T-helper 17 cell (primary cell): ENCODE measurements at places on chromosomes 4 and X. TPM values are rescaled to one million over a fixed set of nuclear protein-coding genes. Genes with fewer than 3 reads are reported as not detected.
A peak's percentile ranks its signal among the peaks of the same experiment; 100 is the strongest.

DNA sequence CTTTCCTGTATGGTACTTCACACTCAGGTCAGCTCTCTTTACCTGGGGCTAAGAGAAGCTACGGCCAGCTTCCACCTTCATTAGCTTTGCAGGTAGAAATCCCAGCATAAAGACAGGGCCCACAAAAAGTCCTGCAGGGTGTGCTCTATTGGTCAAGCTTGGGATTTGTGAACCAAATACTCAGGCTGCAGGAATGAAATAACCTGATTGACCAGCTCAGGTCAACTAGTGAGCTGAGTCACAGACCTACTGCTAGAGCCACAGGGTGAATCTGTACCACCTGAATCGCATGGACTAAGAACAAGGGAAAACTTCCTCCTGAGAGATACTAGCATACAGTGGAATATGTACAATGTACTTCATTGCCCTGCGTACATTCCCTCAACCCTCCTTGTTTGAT lies 172.2 kb downstream of the HHIP start:
- no peak overlapping the region for H3K4me3 ChIP-seq
- DNase-seq: no peak
- no peak overlapping the region for H3K27ac ChIP-seq
- H3K36me3 ChIP-seq: no peaks in the 10 kb centered on the region
- H3K27me3 ChIP-seq: no peaks in the 10 kb centered on the region

GRCh38 chr4:100555611-100556337 lies 38.0 kb upstream of the EMCN start:
- no peak for DNase-seq
- H3K4me3 ChIP-seq: no peak overlapping the region
- H3K36me3 ChIP-seq: peaks cover 4% of the 10 kb centered on the region
- H3K27ac ChIP-seq: no peak overlapping the region

DNA sequence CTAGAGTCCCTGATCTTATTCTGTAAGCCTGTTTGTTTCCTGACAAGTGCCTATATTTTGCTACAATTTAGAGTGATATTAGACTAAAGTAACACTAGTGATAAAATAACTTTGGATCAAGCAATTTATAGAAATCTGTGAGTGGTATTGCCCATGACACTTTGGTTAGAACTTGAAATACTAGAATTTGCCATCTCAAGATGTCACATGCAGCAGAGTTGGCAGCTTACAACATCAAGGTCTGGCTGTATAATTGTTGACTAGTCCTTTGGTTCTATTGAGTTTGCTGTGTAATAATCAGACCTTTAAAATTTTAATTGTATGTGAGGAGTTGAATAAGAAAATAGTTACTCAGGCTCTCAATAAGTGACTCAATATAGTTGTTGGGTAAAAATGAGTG lies 167.1 kb downstream of the RAPGEF2 start:
- H3K27me3 ChIP-seq: no peaks in the 10 kb centered on the region
- DNase-seq: no peak
- H3K4me1 ChIP-seq: peaks cover 21% of the 10 kb centered on the region
- H3K36me3 ChIP-seq: peaks cover 6% of the 10 kb centered on the region

DNA sequence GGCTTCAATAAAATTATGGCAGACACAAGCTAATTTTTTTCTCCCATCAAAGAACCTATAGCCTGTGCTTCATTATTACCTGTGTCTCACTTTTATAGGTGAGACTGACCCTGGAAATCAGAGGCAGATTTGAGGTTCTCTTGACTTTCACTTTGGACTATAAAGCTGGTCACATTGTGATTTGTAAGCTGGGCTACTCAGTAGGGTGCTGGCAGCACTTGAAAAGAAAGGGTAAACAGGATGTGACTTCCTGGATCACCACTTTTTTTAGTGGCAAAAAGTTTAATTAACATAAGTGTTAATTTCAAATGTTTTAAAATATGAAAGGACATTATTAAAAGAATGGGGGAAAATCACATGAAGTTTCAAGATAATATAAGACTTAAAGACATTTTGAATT lies 50.6 kb upstream of the GATB start:
- H3K36me3 ChIP-seq: no peaks in the 10 kb centered on the region
- DNase-seq: no peak
- no peak overlapping the region for H3K4me3 ChIP-seq
- no peak overlapping the region for H3K27ac ChIP-seq

DNA sequence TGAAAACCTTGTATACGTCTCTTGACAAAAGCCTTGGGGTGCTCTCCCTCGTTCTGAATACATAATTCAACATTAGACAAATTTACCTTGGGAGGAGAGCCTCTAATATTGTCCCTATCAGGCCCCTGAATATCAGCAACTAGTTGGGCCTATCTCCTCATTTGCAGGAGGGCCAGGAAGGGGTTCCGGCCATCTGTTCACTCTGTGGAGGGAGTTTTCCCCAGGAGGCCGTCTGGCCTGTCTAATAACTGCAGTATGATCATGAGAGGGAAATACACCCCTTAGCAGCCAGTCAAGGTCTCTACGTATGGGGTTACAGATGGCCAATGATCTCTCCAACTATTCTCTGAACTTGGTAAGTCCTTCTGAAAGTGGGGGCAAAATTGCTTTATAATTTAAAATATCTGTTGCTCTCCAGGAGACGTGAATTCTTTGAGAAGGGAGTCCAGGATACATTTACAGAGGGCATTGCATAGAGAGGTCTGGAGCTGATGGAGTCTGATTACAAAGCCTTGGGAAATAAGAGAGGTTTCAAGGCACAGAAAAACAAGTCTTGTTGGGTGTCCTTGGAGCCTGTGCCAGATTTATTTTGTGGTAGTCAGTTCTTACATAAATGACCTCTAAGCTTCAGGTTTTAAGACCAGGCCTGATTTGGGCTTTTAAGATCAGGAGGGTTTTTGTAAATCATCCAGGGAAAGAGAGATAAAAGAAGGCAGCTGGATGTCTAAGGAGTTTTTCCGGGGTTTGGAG lies 48.2 kb upstream of the UXT start:
- no peaks in the 10 kb centered on the region for H3K4me1 ChIP-seq
- no peaks in the 10 kb centered on the region for H3K36me3 ChIP-seq
- no peak for DNase-seq

DNA sequence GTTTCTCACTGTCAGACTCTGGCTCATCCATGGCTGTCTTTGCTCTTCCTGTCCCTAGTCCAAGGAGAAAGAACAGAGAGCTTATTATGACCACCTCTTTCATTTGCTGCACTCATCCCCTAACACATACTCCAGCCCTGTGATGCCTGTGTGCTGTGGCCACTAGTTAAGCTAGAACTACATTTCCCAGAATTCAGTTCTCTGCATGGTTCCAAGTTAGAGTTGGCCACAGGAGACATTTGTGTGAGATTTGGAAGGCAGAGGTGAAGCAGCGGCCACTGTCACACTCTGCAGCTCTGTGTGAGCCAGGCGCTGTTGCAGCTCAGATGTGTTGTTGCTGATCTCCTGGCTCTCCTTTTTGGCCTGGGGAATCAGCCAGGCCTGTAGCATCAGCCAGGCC lies 188.2 kb upstream of the ATP6AP2 start:
- no peaks in the 10 kb centered on the region for H3K27me3 ChIP-seq
- no peak overlapping the region for H3K27ac ChIP-seq
- H3K4me3 ChIP-seq: no peak overlapping the region
- H3K4me1 ChIP-seq: no peaks in the 10 kb centered on the region
- DNase-seq: no peak

DNA sequence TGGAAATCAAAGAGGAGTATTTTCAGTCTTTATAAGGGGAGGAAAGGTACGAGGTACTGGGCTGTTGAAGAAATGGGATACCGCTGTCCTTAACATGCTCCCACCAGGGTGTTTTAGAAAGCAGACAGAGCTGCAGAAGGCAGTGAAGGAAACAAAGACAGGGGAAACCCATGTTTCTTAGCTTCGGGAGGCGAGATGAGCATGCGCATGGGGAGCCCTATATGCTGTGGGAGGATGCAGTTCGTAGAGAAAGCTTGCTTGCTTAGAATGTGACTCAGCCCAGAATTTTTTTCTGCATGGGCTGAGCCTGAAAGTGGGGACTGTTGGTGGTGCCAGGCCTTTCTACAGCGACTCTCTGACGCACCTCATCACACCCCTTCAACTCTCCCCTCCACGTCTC lies 28.8 kb upstream of the SCOC start:
- no peak for DNase-seq
- peaks cover 4% of the 10 kb centered on the region for H3K4me1 ChIP-seq
- H3K27me3 ChIP-seq: peaks cover 45% of the 10 kb centered on the region
- H3K27ac ChIP-seq: no peak overlapping the region
- no peaks in the 10 kb centered on the region for H3K36me3 ChIP-seq

DNA sequence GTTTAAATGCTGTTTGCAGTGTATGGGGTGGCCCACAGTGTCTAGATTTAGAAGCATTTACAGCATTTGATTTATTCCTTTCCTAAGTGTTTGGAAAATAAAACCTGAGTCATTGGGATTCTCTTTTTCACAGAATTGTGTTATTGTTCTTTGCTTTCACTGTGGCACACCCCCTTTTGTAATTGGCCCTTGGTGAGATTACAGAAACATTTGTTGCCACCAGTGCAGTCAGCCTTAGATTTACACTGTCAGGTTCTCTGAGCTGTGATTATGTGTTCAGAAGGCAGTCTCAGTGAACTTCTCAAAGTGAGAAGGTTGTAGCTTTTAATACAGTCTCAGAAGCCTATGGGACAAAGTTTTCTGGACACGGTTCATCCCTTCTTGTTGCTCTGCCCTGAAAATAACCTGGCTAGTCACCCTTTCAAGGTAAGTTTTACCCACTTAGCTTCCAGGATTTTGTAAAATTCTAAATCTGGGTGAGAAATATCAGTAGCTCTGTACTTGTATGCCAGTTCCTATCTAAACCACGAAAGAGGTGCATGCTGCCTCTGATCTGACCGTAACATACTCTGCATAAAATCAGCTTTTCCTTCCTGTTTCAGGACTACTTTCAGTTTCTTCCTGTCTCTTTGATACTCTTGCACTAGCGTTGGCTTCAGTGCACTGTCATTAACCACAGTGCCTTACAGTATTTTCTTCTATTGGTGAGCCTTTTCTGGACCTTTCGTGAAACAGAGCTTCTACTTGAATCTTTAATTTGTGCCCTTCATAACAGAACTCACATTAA lies 12.6 kb downstream of the RUFY3 start:
- no peak for DNase-seq
- no peaks in the 10 kb centered on the region for H3K36me3 ChIP-seq
- H3K4me3 ChIP-seq: peak overlapping the region; percentile 91

GRCh38 chr4:8434251-8435073 lies 6.1 kb downstream of the ACOX3 start:
- peaks cover 46% of the 10 kb centered on the region for H3K4me1 ChIP-seq
- peaks cover 2% of the 10 kb centered on the region for H3K36me3 ChIP-seq
- H3K27me3 ChIP-seq: no peaks in the 10 kb centered on the region
- peak overlapping the region; percentile 97 for H3K27ac ChIP-seq
- no peak for DNase-seq

DNA sequence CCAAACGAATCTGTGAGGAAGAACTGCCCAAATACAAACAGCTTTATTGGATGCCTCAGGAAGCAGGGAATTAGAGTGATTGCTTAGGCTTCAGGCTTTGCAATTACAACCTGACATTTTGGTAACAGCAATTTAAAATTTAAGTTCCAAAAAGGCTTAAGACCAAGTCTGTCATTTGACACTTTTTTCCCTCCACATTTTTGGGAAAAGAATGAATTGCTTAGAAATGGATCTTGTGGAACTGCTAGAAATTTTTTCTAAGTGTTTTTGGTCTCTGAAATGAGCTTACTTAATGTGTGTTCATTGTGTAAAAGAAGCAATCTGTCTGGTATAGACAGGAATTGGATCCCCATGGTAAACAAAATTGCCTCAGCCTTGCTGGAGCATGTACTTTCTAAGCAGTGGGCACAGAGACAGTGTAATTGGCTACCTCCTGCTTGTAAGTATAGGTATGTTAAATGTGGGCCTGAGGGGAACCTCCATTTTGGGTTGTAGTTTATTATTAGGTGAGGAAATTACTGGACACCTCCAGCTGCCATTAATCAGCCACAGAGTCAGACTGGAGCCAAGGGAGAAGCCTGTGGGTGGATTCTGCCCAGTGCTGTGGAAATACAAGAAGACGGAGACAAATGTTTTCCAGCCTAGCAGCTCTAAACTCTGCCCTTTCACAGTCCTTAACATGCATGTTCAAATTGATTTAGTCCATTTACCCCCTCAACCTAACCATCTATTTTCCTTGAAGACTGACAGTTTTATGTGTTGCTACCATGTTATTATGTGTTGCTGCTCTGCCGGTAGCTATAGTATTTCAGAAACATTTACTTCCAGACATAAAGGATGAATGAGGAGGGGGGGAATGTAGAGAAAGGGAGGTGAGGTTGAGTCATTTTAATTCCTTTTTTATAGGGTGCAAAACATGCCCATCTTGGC lies 473.0 kb downstream of the SPRY1 start:
- no peak overlapping the region for H3K27ac ChIP-seq
- H3K4me1 ChIP-seq: no peaks in the 10 kb centered on the region
- H3K4me3 ChIP-seq: no peak overlapping the region
- no peaks in the 10 kb centered on the region for H3K27me3 ChIP-seq
- no peak for DNase-seq

- no peak overlapping the region for H3K4me3 ChIP-seq
- no peak overlapping the region for H3K27ac ChIP-seq
- no peak for DNase-seq
- peaks cover 22% of the 10 kb centered on the region for H3K27me3 ChIP-seq
- H3K36me3 ChIP-seq: no peaks in the 10 kb centered on the region
Measured at GRCh38 chr4:163806653-163807052, 312.2 kb downstream of the TMA16 start.

DNA sequence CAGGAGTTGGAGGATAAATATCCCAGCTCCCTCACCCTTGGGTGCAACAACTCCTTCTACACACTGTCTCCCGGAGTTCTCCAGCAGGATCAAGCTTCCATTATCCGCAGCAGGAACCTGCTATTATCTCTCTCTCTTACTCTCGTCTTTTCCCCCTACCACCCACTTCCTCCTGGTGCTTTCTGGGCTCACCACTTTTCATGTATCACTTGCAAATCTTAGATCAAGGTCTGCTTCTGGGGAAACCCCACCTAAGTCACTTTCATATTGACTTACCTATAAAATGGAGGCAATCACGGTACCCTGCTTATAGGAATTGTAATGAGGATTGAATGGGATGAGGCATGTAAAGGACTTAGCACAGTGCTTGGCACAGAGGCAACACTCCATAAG lies 589.5 kb downstream of the BCOR start:
- H3K4me3 ChIP-seq: no peak overlapping the region
- no peak for DNase-seq
- H3K36me3 ChIP-seq: no peaks in the 10 kb centered on the region

Gene SLIT2
- not detected for total RNA-seq

Gene TMPRSS11B
- total RNA-seq: not detected

Gene PRPS2
- 16.8 TPM for total RNA-seq

Gene NAT8L
- not detected for total RNA-seq

Gene TMSB15B
- 7.2 TPM for total RNA-seq

Gene AKAP14
- not detected for total RNA-seq

Gene EPHA5
- not detected for total RNA-seq

Gene RCHY1
- 41.0 TPM for total RNA-seq

Gene CLCN4
- total RNA-seq: 3.3 TPM

Gene NUDT10
- total RNA-seq: not detected

Gene VCX2
- not detected for total RNA-seq
